ENCODE measurements at places on chromosomes 2 and 18. TPM values are rescaled to one million over a fixed set of nuclear protein-coding genes. Genes with fewer than 3 reads are reported as not detected.

CHRNG gene
- not detected for total RNA-seq

DNA sequence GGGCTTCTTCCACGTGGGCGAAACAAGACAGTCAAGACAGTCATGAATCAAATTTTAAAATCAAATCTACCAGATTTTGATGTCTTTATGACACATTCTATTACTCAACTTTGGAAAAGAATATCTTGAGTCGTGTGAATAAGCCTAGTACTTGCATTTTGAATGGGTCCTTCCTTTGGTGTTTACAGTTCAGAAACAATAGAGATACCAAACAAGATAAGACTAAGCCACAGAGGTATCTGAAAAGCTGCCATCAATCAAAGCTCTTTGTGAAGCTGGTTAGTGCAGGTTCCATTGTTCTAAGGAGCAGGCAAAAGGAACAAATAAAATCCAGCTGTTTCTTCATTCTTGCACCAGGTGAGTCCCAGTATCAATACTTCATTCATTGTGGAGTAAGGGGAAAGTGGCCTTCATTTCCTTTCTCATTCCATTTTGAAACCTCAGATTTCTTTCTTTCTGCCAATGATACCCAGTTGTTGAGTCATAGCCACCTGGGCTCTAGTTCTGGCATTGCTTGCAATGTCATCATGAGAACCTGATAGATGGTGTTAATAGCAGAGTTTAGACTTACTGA is 151.7 kb upstream of the L3MBTL4 start:
- no peak for DNase-seq

- peak; percentile 54 for DNase-seq
Measured at GRCh38 chr2:223779877-223780276, 57.5 kb downstream of the AP1S3 start.

SAG gene
- 0.02 TPM for total RNA-seq

MOCOS gene
- total RNA-seq, result 0.22 TPM

GRCh38 chr18:48713309-48713708 is 174.5 kb downstream of the CTIF start:
- no peak for DNase-seq

GRCh38 chr2:41871080-41871479 is 176.7 kb upstream of the PKDCC start:
- no peak for DNase-seq

C2orf78 gene
- total RNA-seq, result not detected

DNA sequence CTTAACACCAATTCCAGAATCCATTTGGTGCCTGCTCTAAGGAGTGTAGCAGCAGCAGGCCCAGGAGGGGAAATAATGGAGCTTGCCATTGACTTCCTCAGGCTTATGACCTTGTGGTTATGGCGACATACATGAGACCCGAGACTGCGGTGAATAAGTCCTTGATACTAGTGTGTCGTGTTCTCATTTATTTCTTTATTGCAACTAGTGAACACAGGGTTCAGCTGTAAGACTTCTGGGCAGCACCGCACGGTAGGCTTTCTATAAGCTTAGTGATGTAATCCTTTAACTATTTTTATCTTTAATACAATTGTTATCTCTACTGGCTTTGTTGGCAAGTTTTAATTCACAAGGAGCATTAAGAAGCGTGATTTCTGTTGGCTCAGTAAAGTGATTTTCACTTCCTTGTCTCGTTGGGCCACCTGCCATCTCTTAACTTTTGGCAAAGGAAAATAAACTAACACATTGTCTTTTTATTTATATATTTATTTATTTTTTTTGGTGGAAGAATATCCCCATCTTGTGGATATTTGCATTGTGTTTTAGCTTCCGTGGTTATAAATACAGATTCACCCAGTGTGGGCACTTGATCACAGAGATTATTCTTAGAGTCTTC is 139.8 kb downstream of the LTBP1 start:
- DNase-seq, result no peak

Data from activated T-cell treated with anti-CD3 and anti-CD28 coated beads, Interleukin-2, amount 50 U/mL, for 72 hours (primary cell).